ENCODE measurements at places on chromosomes 6 and 20.
A peak's percentile ranks its signal among the peaks of the same experiment; 100 is the strongest.

- no peak for DNase-seq
Measured at GRCh38 chr6:126039284-126039683, 52.9 kb downstream of the TRMT11 start.

DNA sequence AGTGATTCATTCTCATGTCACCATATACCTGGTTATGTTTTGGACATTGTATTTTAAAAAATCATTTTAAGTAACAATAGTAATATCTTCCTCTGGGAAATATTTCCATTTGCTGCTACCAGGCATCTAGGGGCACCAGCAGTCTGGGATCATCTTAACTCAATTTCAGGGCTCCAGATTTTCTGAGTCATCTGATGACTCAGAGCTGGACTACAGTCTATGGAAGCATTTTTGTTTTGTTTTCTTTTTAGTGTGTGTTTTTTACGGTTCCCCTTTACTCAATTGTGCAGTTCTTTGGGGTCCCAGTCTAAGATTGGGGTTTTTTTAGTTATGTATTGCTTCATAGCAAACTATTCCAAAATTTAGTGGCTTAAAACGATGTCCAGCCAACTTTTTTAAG, 5.7 kb upstream of the FKBP5 start:
- DNase-seq: no peak

GRCh38 chr6:124757560-124757959, 204.7 kb upstream of the RNF217 start:
- DNase-seq: no peak

DNA sequence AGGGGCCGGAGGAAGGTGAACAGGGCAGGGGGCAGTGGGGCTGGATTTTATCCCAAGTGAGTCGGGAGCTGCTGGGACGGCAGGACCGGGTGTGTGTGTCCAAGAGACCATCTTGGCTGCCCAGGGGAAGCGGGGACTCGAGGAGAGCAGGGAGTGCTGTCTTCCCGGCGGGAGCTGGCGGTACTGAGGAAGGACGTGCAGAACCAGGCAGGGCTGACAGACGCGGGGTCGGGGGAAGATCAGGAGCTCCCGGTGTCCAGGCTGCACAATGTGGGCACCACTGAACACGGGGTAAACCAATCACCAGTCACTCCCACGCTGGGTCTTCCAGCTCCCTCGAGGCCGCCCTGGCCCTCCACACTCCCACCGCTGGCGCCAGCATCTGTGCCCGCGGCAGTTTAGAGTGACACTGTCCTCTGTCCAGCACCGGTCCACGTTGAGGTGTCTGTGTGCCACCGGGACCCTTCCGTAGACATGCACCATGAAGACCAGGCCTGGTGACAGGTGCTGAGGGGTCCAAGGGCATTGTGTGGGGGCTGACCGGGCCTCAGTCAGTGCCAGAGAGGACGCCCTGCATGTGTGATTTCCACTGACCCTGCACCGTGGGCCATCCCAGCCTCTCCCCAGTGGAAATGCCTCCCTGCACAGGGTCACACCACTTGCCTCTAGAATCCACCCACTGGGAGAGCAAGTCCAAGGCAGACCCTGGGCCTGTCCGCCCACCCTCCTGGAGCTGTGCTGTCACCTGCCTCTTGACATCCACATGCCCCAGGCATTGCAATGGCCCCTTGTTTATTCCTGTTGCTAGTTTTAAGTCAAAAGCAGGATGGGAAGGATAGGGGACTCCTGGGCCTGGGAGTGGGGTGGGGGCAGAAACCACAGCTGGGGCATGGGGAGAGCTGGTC, 401.9 kb downstream of the TAF4 start:
- no peak for DNase-seq

- DNase-seq: no peak
Measured at GRCh38 chr6:164200071-164200470, 785.6 kb downstream of the QKI start.

GRCh38 chr6:130696806-130697205, 130.4 kb upstream of the SMLR1 start:
- DNase-seq: no peak

- no peak for DNase-seq
Measured at GRCh38 chr6:25942561-25943147, 12.2 kb upstream of the SLC17A2 start.

GRCh38 chr6:5617179-5617578, 355.9 kb downstream of the FARS2 start:
- no peak for DNase-seq

GRCh38 chr6:1498491-1499113, 109.2 kb downstream of the FOXF2 start:
- DNase-seq: no peak

GRCh38 chr20:18138266-18138582, 561 bp downstream of the KAT14 start:
- DNase-seq: no peak

GRCh38 chr6:135665935-135666334, 168.4 kb upstream of the AHI1 start:
- DNase-seq: no peak

- no peak for DNase-seq
Measured at GRCh38 chr20:8515810-8516435, 383.9 kb downstream of the PLCB1 start.

- DNase-seq: no peak
Measured at GRCh38 chr20:49386848-49387580, 95.5 kb downstream of the KCNB1 start.

- DNase-seq: peak; percentile 48
Measured at GRCh38 chr6:158353883-158354877, 41.9 kb downstream of the TULP4 start.

GRCh38 chr6:158666628-158667359, 16.9 kb downstream of the SYTL3 start:
- DNase-seq: peak; percentile 80

- DNase-seq: no peak
Measured at GRCh38 chr20:11064946-11065345, 391.1 kb upstream of the JAG1 start.

- DNase-seq: no peak
Measured at GRCh38 chr20:63766695-63767426, 27.3 kb downstream of the SLC2A4RG start.

GRCh38 chr6:161674930-161675682, 401.2 kb upstream of the AGPAT4 start:
- DNase-seq: no peak

DNA sequence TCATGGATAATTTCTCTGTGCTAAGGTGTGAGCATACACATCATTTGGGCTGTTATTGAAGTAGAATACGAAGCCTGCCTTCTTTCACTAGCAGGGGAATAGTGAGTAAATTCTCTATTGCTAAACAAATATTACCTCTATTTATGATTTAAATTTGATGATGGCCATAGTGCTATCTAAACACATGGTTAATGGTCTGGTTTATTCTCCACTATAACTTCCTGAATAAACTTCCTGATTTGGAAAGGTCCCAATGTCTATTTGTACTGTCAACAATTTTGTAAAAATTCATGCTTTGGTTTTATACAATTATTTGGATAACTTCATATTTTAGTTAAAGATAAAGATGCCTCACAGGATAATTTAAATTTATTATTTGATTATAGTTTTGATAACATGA, 400.8 kb downstream of the ARHGAP18 start:
- no peak for DNase-seq
